ENCODE measurements at places on chromosomes 1 and 21.

DNA sequence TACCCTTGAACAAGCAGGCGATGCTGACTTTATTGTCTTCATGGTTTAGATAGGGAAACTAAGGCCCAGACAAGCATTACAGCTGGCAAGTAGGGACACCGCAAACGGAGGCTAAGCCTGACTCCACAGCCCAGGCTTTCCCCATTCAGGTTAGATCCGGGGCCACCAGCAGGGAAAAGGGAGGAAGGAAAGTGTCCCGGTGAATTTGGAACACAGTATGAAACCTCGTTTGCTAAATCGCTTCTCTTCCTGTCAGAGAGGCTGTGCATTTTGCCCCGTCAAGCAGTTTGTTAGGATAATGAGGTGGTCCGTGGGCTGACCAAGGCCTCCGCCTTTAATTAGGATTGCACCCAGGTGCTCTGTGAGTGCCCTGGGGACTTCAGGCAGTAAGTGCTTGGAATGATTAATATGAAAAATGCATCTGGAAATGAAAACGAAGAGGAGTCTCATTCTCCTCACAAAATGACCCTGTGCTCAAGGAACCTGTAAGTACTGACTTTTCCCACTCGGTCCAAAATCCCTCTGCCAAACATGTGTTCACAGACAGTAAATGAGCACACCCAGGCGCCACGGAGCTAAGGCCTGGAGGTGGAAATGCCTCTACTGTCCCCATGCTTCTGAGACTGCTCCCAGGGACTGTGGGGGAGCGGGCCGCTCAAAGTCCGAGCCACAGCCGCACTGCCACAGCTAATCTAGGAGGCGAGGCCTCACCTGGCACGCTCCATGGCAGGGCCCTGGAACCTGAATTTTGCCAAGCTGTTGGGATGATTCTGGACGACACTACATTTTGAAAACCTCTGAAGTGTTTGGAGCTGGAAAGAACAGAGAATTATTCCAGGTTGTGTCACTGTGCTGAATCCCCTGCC, 234.1 kb downstream of the SDCCAG8 start:
- no peak for DNase-seq

GRCh38 chr1:217348960-217349664, 281.8 kb downstream of the GPATCH2 start:
- no peak for DNase-seq

- DNase-seq, result peak; percentile 90
These were observed 11.1 kb downstream of the ADPRS start for GRCh38 chr1:36099681-36100341.

GRCh38 chr21:45868488-45868887, 113.1 kb upstream of the COL6A1 start:
- DNase-seq, result no peak

DNA sequence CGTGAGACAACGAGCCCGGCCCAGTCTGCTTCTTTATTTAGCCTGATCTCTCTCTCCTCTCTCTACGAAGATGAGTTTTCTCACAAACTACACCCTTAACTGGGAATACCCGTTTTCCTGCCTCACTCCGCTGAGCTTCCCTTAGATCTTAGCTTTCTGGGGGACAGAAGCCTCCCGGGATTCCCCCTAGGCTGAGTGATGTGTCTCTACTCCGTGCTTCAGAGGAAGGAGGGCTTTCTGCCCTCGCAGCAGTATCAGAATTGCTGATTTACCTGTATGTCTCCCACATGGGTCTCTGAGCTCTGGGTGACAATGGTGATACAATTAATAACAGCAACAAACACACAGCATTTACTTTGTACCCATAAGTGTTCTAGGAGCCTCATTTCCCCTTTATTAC, 1.0 kb downstream of the ZBTB17 start:
- DNase-seq, result no peak

GRCh38 chr1:36653850-36654249, 171.1 kb upstream of the CSF3R start:
- DNase-seq, result no peak

- DNase-seq, result no peak
These were observed 72.5 kb downstream of the KCNT2 start for GRCh38 chr1:196535727-196536126.

DNA sequence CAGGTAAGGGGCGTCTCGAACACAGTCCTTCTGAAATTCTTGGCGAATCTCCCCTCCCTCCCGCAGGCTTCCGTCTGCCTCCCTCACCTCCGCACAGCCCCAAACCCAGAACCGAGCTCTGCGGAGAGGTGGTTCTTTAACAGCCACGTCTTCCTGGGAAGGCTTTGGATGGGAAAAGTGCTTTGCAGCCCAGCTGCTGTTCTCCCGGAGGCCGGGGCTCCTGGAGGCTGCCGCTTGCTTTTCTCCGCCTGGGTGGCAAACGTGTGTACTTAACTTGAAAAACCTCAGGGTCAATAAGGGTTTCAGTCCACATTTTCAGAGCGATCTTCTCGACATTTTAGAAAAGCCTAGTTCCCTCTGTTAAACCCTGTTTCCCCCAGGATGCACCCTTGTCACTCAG, 109.3 kb downstream of the PRDM16 start:
- no peak for DNase-seq

DNA sequence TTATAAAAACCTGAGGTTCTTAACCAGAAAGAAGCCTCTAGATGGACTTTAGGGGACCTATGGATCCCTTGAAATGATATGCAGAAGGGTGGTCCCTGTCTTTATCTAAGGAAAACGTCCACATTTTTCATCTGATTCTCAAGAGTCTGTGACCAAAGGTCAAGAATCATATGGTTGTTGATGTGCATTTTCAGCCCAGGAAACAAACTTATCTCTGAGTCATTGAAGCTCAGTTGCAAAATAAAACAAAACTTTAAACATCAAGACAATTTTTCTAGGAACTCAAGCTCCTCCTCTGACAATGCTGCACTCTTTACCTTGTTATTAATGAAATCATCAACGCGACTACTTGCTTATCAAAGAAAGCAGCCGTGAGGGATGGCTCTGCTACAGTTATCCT, 83.3 kb downstream of the TIAM1 start:
- DNase-seq, result no peak

- DNase-seq, result no peak
These were observed 96.7 kb upstream of the QSOX1 start for GRCh38 chr1:180057883-180058396.

DNA sequence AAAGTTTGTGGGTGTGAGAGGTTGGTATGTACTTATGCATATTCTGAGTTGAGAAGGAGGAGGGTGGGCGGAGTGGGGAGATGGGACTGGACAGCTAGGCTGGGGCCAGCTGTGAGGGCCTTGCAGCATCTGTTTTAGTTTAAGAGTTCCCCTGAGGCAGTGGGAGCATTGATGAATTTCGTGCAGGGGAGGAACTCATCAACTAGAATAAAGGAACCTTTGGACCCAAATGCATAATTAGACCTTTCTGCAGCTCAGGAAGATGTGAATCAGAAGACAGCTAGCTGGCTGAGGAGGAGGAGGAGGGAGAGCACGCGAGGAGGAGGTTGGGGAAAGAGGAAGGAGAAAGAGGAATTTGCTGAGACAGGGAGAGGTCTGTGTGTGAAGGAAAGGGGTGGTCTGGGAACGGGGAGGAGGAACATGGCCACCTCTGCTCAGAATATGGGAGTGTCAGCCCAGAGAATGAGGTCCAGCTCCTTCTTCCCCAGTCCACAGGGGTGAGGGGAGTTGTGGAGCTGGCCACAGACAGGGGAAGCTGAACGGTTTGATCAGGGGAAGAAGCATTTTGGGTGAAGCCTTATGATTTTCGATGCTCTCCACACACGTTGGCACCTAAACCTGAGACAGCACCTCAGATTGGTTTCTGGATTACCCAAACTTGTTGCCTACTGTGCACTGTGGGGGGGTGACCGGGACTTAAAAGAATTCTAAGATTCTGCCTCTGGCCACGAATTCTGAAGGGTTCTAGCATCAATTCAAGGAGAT, 27.7 kb downstream of the MYOG start:
- no peak for DNase-seq

DNA sequence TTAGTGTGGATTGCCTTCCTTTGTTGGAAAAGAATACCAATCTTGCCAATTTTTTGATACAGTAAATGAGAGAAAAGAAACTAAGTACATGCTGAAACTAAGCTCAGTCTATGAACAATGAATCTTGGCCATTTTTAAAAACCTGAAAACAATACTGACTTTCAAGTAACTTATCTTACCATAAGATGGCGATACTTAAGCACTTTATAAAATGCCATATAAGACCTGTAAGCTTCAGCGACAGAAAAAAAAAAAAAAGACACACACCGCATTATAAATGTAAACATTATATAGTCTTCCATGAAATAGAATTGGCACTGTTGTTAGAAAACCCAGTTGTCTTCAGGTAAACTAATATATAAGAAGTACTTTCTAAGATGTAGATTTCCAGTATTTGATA, 3.0 kb downstream of the OLFM3 start:
- DNase-seq, result no peak

GRCh38 chr1:67760030-67760821, 73.0 kb downstream of the GNG12 start:
- DNase-seq, result peak; percentile 77

GRCh38 chr1:179340918-179341317, 24.9 kb upstream of the AXDND1 start:
- DNase-seq, result no peak

DNA sequence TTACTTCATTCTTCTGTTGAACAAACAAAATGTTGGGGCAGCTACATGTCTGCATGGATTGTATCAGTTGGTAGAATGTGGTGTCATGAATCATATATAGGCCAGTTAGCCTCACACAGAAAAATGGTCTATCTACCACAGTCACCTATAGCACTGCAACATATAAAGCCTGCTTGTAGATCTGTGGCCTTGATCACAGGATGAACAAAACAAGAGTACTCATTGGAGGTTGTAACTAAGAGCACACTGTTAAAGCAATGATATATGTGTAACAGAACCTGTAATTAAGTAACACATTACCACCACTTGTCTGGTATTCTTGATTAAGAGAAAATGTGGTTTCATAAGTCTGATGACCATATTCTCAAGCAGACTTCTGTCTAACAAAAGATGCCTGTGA, 167.3 kb upstream of the SGIP1 start:
- no peak for DNase-seq

GRCh38 chr1:184632415-184633175, 122.1 kb downstream of the EDEM3 start:
- DNase-seq, result no peak

DNA sequence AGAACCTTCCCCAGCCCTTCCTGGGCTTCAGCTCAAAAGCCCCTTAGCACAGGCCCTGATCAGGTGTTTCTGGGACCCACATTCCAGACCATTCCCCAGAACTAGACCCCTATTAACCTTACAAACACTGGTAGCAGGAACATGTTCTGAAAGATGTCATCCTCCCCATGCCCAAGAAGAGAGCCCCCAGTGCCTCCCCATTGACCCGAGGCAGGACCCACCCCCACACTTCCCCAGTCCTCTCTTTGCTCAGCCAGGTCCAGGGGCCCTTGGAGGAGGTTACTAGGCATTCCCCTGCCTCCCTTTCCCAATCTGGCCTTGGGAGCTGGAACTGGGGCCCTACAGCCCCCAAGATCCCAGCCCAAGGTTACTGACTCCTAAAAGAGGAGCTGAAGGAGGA, 38.9 kb upstream of the HMGB4 start:
- DNase-seq, result peak; percentile 13

DNA sequence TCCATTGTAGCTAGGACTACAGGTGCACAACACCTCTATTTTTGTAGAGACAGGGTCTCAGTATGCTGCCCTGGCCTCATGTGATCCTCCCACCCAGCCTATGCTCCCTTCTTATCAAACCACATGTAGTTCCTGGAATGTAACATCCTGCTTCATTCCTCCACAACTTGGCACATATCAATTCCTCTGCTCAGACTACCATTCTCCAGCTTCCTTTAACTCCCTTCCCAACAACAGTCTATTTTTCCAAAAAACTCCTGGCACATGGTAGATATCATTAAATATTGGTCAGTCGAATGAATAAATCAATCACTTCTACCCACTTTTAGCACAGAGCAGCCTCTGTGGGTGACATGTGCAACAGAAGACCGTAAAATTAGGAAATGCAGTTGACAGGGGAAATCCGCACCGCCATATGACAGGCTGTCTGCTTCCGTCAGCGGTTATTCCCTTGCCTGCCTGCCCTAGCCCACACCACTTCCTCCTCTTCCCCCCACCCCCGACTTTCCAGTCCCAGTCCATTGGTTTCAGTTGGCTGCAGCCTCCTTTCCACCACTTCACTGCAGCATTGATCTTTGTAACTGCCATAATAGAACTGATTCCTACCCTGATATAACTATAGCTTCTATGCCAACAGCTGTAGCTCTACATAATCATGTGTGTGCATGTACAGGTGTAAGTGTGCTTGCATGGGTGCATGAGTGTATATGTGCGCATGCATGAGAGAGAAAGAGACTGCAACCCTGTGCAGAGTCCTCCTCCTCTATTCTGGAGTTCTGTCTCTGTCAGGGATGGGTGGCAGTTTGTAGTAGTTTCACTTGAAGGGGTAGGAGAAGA, 6.8 kb upstream of the AKR1A1 start:
- DNase-seq, result peak; percentile 49

DNA sequence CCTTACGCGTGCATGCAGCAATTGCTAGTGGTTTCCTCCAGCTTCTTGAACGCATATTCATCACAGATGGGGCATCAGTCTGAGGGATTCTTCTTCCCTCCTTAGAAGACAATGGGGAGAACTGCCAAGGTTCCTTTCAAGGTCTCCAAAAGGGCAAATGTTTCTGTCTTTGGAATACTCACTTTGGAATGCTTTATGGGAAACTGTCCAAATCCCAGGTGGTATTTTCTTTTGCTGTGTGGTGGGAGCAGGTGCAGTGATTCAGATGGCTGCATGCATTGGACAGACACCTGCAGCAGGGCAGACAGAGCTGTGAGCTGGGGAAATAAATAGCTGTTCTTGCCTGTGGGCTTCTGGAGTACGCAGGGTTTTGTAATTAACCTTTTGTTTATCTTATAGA, 40.5 kb downstream of the URB2 start:
- no peak for DNase-seq

- no peak for DNase-seq
These were observed 5.3 kb upstream of the MOB3C start for GRCh38 chr1:46621930-46622329.

GRCh38 chr1:51549016-51549619, 30.1 kb upstream of the EPS15 start:
- no peak for DNase-seq
